ENCODE measurements at places on chromosomes 1 and 21.

GRCh38 chr1:58739856-58740466 lies 40.1 kb upstream of the MYSM1 start:
- DNase-seq: no peak

- DNase-seq: no peak
Observed at GRCh38 chr1:113983826-113984225, 4.6 kb downstream of the OLFML3 start.

DNA sequence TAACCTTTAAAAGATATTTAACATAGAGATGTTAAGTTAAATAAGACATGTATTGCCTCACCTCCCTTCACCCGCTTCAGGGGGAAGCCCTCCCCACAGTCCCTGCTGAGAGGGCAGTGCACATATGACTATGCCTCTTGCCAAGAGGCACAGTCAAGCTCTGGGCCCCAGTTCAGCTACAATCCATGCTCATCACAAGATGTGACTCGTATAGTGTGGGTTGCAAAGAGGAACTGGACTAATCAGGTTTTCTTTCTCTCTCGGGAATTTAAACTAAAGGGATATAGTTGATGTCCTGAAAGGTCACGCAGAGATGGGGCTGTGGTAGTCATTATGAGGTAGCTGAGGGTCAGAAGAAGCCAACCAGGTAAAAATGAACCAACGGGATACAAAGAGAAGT lies 35.6 kb downstream of the LYST start:
- DNase-seq: peak; percentile 31

GRCh38 chr1:165854101-165854845 lies 26.9 kb downstream of the UCK2 start:
- peak; percentile 55 for DNase-seq

DNA sequence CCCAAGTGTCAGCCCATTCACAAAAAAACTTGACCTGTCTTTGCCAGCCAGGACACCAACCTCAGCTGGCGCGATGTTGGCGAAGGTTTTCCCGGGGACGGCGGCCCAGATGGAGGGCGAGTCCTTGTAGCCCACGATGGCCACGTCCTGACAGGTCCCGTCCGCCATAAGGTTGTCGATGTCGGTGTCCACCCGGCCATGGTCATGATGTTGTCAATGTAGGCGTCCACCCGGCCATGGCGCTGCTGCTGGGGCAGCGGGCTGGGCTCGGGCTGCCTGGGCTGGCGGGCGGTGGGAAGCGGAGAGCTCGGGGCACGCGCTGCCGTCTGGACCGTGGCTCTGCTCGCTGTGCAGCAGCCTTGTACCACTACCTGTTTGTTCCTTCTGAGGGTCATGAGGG lies 18.3 kb upstream of the MYOC start:
- DNase-seq: no peak

- no peak for DNase-seq
Observed at GRCh38 chr1:221093903-221094791, 214.9 kb downstream of the HLX start.

GRCh38 chr1:3717715-3718601 lies 34.3 kb upstream of the CCDC27 start:
- DNase-seq: no peak

GRCh38 chr21:44583089-44583799 lies 2.8 kb upstream of the KRTAP10-5 start:
- DNase-seq: no peak

DNA sequence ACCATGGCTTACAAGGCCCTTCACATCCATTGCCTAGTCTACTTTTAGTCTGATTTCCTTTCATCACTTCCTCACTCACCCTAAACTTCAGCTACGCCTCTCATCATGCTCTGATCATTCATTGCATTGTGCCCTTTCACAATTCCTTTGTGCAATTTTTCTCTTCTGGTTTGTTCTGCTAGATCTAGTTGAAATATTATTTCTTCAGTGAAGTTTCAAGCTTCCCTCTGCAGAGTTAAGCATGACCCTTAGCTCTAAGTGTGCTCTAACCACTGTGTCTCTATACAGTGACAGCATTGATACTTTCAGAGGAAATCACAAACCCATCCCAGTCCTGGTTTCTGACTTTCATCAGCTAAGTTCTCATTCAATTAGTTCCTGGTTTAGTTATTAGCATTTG lies 166.1 kb downstream of the PLA2G4A start:
- DNase-seq: no peak

- DNase-seq: no peak
Observed at GRCh38 chr1:204286315-204286714, 72.5 kb upstream of the GOLT1A start.

- no peak for DNase-seq
Observed at GRCh38 chr1:54475946-54476516, 69.8 kb upstream of the SSBP3 start.

Measured in smooth muscle cell of the brain vasculature (primary cell).